Left colon (tissue), 2 donors: ENCODE measurements at places on chromosomes 4 and X. TPM values are rescaled to one million over a fixed set of nuclear protein-coding genes. Genes with fewer than 3 reads are reported as not detected.

CDS1 gene
- total RNA-seq = 48.3 TPM

DNA sequence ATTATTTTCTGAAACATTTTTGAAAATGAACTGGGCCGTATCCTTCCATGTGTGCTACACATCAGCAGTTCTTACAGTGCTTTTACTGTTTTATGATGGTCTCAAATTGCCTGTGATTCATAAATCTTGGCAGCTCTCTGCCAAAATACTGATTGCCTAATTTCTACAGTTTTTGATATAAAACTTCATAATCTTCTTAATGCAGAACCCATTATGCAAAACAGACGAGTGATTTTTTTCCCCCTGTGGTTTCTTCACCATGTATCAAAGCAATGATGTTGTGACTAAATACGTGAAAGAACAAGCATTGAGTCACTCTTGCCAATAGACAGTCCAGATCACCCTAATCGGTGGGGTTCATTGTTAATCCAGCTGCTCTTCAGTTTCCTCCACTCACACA lies 156.4 kb upstream of the WDR1 start:
- no peak for DNase-seq

ADGRG2 gene
- 0.34 TPM for total RNA-seq

DNA sequence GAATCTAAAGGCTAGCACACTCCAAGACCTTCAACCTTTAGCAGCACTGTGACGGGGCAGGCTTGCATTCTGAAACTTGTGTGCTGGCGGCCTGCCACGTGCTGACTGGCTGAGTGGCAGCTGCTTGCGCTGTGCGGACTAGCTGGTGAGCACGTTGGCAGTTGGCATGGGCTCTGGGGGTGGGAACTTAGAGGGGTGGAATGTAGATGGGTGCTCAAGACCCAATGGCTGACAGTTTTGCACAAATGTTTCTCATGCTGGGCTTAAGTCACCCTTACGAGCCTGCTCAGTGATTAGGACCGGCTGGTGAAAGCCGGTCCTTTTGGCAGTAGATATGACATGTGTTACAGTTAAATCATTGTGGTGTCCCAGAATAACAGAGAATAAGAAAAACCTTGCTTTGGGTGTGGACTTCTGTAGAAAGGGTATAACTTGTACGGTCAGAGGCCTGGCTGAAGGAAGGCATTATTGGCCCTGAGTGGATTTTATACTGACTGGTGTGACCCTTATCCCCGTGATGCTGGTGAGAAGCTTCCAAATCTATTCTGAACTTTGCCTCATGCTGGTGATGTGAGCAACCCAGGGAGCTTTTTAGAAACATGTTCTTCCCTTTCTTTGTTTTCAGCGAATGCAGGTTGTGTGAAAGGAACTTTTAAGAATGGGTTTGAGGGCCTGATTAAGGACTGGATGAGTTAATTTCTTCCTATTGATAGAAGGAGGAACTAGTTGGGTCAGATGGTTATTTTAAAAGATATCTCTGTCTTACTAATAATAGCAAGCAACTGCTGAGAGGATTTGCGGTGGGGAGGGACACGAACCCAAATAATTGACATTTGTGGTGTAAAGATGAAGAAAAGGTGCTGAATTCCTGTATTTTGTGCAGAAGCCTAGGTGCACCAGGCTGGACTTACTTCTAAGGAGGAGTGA lies 107.4 kb upstream of the SLC4A4 start:
- DNase-seq = peak; percentile 84

ERAS gene
- total RNA-seq = not detected

NPY1R gene
- 6.6 TPM for total RNA-seq

ARSJ gene
- 9.3 TPM for total RNA-seq

DRD5 gene
- total RNA-seq = 0.28 TPM

- no peak for DNase-seq
Measured at GRCh38 chr4:113390850-113391249, 341.4 kb downstream of the ANK2 start.

MSX1 gene
- 0.24 TPM for total RNA-seq
